ENCODE measurements at places on chromosomes 6 and 20. TPM values are rescaled to one million over a fixed set of nuclear protein-coding genes. Genes with fewer than 3 reads are reported as not detected.

Gene SLC4A11
- 0.53 TPM for polyA plus RNA-seq

Gene FAM135A
- 5.6 TPM for polyA plus RNA-seq

Gene NMBR
- 0.15 TPM for polyA plus RNA-seq

Gene MMS22L
- polyA plus RNA-seq, result 6.5 TPM

Gene ANKRD66
- not detected for polyA plus RNA-seq

Gene DEFB132
- polyA plus RNA-seq, result not detected

Gene NOTCH4
- 0.37 TPM for polyA plus RNA-seq
